Stimulated activated CD4-positive, alpha-beta T cell treated with anti-CD3 and anti-CD28 coated beads, Interleukin-1b, Interleukin-23, amount 100 ng/mL, for 24 hours (primary cell): ENCODE measurements at places on chromosomes 11 and 22.

DNA sequence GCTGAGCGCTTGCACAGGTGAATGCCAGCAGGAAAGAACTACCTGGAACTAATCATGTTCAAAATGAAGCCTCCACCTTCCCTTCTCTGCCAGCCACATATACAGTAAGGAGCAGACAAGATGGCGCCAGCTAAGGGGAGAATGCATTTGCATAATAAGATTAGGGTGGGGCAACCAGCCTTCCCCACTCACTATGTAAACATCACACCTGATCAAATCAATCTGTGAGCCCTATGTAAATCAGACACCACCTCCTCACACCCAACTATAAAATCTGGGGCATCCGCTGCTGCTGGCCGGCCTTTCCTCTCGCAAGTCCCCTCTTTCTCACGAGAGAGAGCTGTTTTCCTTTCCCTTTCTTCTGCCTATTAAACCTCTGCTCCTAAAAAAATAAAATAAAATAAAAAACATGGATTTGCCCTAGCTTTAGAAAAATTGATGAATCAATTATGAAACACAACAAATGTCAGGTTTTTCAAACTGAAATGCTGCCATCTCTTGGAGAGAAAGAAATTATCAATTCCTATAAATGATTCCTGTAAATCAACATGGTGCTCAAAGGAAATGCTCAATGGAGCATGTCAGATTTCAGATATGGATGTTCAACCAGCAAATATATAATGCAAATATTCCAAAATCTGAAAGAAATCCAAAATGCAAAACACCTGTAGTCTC is 108.9 kb downstream of the SGSM3 start:
- no peak for DNase-seq

- no peak for DNase-seq
Observed at GRCh38 chr11:37105427-37105826, 507.4 kb upstream of the RAG2 start.

GRCh38 chr22:46090631-46091201 is 59.6 kb upstream of the PPARA start:
- no peak for DNase-seq

DNA sequence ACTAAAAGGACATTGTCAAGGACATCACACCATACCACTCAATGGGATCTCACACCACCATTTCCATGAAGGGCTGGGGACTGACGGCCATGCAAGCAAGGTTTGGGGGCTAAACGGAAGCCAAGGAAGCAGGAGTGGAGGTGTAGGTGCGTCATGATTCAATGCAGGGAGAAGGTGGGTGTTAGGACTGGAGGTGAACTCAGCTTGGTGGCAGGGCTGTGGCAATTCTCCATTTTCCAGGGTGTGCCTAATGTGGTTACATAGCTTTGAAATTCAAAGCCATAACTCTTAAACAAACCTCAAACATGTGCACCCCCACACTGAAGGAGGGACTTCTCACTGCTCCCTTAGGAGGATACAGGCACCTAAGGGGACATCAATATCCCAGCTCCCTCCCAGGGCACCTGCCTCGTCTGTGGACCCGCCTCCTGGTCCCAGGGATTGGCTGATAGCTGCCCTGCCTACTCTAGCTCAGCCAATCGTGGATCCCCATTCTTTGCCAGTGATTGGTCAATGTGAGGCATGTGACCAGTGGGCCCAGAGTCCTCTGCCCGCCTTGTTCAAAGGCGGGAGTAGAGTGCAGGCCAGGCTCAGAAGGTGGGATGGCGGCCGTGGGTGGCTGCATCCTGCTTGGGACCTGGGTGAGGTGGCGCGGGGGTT is 64.6 kb downstream of the CTTN start:
- no peak for DNase-seq

DNA sequence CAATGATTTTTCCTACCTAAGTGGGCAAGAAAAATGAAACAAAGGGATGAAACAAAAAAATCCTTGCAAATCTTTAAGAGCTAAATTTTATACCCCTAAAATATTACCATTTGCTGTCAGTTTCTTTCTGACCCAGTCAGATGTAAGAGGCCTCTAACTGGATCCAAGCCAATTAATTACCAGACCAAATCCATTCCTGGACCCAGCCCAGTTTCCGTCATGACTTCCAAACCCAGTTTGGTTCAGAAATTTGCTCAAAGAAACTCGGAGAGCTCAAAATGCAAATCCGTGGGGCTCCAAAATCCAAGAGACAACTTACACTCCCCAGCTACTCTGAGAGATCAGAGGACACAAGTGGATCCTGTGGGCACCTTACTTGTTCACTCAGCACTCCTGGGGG is 46.8 kb downstream of the TRIM44 start:
- no peak for DNase-seq

GRCh38 chr22:19400881-19401280 is 30.7 kb downstream of the HIRA start:
- no peak for DNase-seq

GRCh38 chr11:4180441-4181183 is 86.0 kb downstream of the RRM1 start:
- DNase-seq: no peak

- DNase-seq: no peak
Observed at GRCh38 chr22:20013382-20013871, 3.2 kb downstream of the ARVCF start.

DNA sequence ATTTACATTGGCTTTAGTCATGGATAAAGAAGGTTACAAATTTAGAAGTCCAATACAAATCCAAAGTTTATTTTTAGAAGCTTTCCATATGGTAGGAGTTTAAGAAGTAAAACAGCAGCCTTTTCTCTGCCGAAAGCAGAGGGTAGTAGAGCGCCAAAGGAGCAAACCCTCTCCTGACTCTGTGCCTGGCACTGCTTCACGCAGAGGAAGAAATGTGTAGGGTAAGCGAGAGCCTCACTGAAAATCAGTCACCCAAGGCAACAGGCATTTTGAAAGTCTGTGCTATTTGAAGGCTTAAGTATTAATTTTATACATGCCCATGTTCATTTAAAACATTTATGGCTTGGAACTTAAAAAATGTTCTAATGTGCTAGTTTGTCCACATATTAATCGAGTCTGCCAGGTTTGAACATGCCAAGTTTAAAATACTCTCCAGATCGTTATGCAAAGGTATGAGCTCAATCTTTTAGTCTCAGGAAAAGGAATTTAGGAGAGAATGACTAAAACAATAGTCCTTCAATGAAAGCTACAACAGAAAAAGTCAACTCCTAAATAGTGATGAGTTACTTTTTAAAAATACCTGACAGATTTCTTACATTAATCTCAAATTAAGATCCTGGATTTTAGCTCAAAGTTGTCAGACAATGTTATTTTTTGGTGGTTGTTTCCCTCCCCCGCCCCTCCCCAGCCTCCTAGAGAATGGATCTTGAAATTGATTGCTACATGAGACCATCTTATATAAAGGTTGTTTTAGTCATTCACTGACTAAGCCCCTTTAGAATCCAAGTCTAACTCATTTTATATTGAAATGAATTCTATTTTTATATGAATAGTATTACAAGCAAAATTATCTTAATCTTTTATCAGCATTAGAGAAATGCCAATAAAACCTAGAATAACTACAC is 38.7 kb downstream of the MRTFA start:
- no peak for DNase-seq

DNA sequence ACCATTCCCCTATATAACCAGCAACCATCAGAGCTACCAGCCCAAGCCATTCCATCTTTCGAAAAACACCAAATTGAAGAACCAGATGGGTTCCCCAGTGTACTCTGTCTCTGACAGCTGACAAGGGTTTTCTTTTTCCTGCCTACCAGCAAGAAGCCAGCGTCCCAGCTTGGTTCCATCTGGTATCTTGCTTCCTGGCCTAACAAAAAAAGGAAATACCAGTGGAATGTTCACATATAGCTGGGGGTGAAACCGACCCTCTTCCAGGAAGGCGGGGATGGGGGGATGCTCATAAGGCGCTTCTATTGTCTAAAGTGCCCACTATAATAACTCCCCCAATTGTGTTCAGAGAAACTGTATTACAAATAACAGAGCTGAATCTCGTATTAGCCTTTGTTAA is 172.3 kb downstream of the LDLRAD3 start:
- no peak for DNase-seq

GRCh38 chr22:43163241-43163795 is 12.0 kb downstream of the TSPO start:
- DNase-seq: no peak

DNA sequence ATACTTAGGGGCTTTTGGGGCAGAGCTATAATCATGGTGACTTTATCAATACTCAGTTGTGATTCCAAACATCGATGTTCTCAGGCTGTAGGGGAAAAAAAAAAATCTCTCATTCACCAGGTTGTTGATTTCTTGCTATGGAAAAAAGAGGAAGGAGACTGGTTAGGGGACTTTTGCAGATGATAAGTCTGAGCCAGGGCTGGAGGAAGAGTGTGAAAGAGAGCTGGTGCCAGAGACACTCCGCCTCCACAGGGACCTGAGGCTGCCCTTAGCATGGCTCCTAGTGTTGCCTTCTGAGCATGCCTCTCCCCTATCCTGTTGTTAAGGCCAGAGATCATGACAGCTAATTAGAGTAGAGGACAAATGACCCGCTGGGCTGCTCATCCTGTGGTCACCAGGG is 16.9 kb downstream of the UPB1 start:
- no peak for DNase-seq

- no peak for DNase-seq
Observed at GRCh38 chr11:111617286-111617685, 15.0 kb downstream of the SIK2 start.
